Activated B cell treated with CpG ODN at 0.5 μM for 24 hours (primary cell): ENCODE measurements at places on chromosomes 3 and 15.

- no peak for DNase-seq
Measured at GRCh38 chr3:66073464-66074141, 34.9 kb upstream of the MAGI1 start.

GRCh38 chr3:127063916-127064315 lies 81.0 kb downstream of the PLXNA1 start:
- DNase-seq: no peak

DNA sequence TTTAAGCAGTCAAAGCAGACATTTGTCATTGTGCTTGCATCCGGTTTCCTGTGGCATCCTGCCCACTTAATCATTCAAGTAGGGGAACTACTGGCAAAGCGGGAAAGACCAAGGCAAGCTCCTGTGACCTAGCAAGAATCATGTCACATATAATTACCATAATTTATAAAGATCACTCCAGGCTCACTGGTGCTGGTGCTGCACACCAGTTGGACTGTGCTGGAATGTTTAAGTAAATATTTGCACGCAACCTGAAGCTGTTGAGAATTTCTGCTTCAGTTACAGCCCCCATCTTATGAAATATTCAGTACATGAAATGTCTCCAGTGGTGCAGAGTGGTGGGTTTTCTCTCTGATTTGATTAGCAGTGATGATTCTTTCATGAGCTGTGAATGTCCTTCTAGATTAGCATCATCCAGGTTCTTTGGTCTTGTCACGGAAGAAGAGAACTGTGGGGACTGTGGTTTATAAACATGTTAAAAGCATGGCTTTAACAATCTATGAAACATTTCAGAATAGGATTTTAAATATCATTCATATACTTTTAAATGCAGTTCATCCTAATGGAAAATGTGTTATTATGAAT lies 621.3 kb upstream of the EPHA6 start:
- no peak for DNase-seq

GRCh38 chr3:197858598-197858997 lies 67.5 kb downstream of the LRCH3 start:
- DNase-seq: no peak

- DNase-seq: no peak
Measured at GRCh38 chr3:114609973-114610630, 316.3 kb downstream of the TIGIT start.

DNA sequence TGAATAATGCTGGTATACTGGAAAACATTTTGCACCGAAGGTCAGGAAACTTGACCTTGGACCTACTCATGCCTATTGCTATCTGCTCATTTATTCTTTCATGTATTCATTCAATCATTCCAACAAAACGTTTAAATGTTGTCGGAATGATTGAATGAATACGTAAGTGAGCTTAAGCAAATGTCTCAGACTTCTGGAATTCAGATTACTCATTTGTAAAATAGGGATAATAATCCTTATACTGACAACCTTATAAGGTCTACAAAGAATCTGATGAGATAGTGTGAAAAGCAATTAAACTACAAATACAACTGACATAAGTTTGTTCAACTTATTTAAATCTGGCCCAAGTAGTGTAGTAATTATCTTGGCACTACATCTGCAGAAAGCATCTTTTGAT lies 288.7 kb downstream of the WDR72 start:
- DNase-seq: no peak

- no peak for DNase-seq
Measured at GRCh38 chr3:65732051-65732935, 306.4 kb downstream of the MAGI1 start.
